ENCODE measurements at places on chromosomes 6 and 20.

DNA sequence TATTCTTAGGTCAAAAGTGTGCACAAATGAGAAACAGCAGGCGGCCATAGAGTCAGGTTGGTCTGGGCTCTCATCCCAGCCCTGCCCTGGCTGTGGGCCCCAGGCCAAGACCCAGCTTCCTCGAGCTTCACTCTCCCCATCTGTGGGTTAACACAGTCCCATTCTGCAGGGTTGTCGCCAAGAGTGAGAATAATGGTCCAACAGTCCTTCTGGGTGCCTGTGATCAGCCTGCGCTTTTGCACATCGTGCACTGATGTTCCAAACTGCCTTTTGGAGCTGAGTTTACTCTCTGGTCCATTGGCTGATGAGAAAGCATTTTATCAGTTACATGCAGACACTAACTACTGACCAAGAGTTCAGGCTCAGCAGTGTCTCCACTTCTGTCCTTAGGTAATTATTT lies 82.6 kb downstream of the INSM1 start:
- no peak for DNase-seq

- no peak for DNase-seq
Measured at GRCh38 chr6:3940703-3941102, 91.5 kb downstream of the FAM50B start.

GRCh38 chr6:30703011-30703410 lies 12.2 kb upstream of the NRM start:
- no peak for DNase-seq

DNA sequence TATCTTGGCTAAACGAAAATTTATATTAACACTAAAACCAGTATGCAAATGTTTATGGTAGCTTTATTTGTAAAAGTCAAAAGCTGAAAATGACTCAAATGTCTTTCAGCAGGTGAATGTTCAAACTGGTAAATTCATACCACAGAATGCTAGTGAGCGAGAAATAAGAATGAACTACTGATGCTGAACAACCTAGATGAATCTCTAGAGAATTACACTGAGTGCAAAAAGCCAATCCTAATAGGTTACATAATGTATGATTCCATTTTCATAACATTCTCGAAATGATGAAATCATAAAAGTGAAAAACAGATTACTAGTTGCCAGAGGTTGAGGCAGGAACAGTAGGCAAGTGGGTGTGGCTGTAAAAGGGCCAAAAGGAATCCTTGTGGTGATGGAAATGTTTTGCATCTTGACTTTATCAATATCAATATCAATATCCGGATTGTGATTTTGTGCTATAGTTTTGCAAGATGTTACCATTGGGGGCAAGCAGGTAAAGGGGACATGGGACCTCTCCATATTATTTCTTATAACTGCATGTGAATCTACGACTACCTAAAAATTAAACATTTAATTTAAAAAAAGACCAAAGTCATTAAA lies 26.1 kb downstream of the ZNF311 start:
- no peak for DNase-seq

DNA sequence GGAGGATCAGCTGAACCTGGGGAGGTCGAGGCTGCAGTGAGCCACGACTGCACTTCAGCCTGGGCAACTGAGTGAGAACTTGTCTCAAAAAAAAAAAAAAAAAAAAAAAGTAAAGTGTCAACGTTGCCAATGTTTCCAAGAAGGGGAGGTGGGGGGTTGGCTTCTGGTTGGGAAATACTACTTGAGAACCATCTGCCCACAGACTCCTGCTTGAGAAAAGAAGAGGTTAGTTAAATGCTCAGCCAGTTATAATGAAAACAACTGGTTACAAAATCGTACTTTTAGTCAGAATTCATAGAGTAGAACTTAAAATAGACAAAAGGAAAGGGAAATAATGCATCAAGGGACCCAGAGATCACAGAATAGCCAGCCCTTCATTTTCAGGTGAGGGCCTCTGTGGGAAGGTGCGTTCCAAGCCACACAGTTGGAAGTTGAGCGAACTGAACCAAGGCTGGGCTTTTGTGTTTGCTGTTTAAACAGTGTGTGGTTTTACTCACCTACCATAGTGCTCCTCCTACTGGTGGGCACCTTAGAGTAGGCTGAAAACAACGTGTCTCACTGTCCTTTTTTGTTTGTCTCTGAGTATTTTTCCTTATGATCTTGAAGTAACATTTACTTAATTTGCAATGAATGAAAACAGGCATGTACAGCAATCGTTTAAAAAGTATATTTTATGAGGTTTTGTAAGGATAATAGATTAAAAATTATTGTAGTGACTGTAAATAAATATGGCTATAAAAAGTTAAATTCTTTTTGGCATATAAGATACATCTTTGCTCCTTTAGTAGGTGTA lies 200.7 kb downstream of the BCAS1 start:
- peak; percentile 73 for DNase-seq

DNA sequence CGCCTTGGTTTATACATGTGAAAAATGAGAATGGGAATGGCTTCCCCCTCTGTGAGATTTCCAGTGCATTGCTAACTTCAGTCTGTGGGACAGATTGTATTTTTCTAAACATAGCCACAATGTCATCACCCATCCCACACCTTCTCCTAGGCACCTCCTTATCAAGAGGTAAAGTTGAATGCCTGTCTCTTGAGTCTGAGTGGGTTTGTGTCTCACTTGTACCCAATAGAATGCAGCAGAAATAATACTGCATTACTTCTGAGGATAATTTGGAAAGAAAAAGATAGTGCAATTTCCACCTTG lies 27.9 kb downstream of the RIN2 start:
- DNase-seq, result no peak

GRCh38 chr20:44805979-44806620 lies 4.2 kb downstream of the RIMS4 start:
- DNase-seq, result no peak

GRCh38 chr6:134551245-134551960 lies 233.5 kb upstream of the SGK1 start:
- DNase-seq, result no peak

DNA sequence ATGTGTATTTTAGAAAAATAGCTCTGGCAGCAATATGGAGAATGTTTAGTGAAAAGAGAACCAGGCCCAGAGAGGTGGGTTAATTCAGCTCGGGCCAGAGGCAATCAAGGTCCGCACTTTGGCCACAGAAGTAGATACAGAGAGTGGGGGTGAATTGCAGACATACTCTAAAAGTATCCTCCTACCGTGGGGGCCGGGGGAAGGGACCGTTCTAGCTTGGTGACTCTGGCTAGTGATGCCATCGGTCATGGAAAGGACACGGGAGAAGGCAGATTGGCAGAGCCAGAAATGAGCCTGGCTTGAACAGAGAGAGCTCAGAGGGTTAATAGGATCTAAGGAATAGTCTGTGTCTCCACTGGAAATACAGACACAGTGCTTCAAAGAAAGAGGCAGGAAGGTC lies 173.1 kb downstream of the MTHFD1L start:
- DNase-seq, result no peak

GRCh38 chr6:15892369-15892768 lies 229.5 kb upstream of the DTNBP1 start:
- no peak for DNase-seq

GRCh38 chr20:20267685-20268370 lies 100.1 kb upstream of the INSM1 start:
- DNase-seq, result no peak

DNA sequence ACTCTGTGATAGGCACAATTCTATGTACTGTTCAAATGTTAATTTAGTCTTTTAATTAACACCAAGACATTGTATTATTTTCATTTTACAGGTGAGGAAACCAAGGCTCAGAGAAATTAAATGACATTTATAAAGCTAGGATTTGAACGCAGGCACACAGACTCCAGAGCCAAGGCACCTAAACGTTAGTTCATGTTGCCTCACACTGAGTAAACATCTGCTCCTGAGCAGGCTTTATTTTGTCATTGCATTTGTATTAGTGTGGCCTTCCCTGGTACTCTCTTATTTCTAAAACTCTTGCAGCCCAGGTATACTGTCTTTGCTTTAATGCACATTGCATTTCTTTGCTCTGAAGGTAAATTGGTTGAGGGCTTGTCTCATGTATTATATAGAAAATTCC lies 263.1 kb upstream of the FLRT3 start:
- no peak for DNase-seq

DNA sequence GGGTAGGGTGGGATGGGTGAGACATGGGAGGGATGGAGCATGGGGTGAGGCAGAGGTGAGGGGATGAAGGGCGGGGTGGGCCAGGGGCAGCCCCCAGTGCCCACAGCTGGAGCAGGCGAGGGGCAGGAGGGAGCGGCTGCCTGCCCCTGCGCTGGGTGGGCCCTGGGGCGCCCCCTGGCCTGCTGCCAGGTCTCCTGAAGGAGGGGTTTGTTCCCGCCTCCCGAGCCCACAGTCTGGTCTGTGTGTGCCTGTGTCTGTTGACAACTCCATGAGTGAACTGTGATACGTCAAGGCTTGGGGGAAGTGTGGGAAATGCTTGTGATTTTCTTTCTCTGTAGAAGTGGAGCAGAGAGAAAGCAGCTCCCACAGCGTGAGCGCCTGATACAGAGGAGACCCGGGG lies 10.9 kb upstream of the MRGBP start:
- DNase-seq, result no peak

GRCh38 chr6:112044856-112045255 lies 9.0 kb upstream of the CCN6 start:
- DNase-seq, result no peak

- DNase-seq, result no peak
Measured at GRCh38 chr6:83443516-83443915, 12.7 kb upstream of the ME1 start.

GRCh38 chr6:83867527-83868161 lies 8.2 kb downstream of the CYB5R4 start:
- no peak for DNase-seq

DNA sequence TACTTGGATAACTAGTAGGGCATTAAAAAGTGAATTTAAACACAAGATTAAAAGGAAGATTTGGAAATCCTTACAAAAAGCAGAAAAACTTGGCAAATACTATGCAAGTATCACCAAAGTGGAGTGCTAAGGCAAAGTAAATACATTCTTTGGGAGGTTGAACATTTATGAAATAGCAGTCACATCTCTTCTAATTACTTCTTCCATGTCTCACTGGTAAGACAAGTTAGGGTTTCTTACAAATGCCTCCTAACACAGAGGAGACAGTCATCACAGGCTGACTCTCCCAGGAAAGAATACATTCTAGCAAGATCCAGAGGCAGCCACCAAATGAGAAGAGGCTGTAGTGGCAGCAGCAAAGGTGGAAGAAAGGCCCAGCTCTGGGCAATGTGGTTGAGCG lies 298.2 kb downstream of the BTBD9 start:
- DNase-seq, result no peak

- DNase-seq, result no peak
Measured at GRCh38 chr6:153568628-153569027, 437.5 kb upstream of the RGS17 start.

GRCh38 chr6:118408863-118409262 lies 139.2 kb upstream of the PLN start:
- no peak for DNase-seq

DNA sequence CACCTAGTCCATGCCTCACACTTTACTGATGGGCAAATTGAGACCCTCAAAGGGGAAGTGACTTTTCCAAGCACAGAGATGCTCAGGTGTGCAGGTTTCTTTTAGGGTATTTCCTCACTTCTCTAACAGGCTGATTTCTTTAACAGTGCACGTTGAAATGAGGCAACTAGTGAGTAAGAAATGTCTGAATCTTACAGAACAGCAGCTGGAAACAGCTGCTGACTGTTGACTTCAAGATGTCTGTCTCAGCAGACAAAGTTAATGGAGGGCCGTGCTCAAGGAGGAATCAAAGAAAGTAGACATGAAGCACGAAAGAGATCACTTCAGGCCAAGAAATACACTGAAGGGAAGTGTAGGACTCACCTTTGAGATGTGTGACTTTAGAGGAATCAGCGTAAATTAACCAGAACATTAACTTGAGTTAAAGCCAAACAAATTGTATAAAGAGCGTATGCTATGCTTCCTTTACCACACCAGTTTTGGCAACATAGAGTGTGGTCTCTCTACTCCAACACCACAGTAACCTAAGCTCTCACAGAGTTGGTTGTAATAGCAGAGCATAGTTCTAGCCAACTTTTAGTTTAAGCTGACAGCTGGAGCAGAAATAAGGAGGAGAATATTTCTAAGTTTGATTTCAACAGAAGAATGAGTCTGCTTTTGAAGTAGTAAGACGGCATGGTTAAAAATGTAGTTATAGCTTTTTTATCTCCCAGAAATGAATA lies 60.9 kb downstream of the SAMD3 start:
- DNase-seq, result no peak

- no peak for DNase-seq
Measured at GRCh38 chr6:153862139-153862538, 176.9 kb upstream of the OPRM1 start.
